ENCODE measurements at places on chromosomes 2 and 18.

GRCh38 chr18:36522509-36522908 lies 225.0 kb downstream of the FHOD3 start:
- no peak for DNase-seq

- no peak for DNase-seq
Measured at GRCh38 chr2:144079803-144080202, 440.1 kb downstream of the ZEB2 start.

DNA sequence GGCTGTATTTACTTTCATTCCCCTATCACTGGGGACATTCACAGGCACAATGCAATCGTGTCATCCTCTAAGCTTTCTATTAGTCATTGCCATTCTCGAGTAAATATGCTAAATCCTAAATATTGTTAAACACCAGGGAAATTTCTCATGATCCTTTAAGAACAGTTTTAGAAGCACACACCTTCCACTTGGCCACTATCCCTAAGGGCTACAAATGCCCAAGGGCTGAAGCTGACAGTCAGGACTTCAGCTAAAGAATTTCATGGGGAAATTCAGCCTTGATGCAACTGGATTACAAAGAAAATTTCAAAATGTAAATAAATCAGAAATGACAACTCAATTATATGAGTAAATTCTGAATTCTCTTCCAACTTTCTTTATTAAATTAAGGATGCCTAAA lies 163.1 kb upstream of the PID1 start:
- DNase-seq: no peak

DNA sequence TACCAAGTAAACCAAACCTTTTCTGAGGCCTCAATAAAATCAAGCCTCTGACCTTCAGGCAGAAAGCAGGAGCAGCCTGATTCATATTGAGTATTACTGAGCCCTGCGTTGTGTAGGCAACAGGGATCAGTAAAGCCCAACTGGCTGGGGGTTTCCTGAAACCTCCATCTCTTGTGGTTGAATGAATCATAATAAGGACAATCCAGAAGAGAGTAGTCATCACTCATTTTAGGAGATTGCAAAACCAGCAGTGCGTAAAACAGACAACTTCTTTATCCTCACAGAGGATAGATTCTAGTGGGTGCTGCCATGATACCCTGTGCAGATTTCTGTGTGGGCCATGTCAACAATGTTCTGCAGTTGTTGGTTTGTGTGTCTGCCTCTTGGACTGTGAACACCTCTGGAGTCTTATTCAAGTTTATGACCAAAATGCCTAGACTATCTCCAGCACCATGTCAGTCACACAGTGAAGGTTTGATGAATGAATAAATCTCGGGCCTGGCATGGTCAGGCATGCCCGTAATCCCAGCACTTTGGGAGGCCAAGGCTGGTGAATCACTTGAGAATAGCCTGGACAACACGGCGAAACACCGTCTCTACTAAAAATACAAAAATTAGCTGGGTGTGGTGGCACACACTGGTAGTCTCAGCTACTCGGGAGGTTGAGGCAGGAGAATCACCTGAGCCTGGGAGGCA lies 51.8 kb upstream of the RAB27B start:
- peak; percentile 81 for DNase-seq

DNA sequence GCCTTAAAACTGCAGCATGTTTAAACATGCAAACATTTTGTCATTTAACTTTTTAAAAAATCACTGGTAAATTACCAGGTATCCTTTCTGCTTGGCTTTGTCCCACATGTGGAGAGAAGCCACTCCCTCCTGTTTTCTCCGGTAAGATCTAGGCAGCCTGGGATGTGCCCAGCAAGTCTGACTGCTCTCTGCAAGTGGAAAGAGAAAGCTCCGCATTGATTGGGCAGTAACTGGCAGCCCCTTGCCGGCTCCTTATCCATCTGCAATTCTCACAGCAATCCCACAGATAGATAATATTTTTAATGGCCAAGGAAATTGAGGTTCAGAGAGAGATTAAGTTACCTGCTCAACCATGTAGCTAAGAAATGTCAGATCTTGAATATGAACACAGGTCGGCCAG lies 136.1 kb downstream of the TMEM200C start:
- DNase-seq: peak; percentile 3

DNA sequence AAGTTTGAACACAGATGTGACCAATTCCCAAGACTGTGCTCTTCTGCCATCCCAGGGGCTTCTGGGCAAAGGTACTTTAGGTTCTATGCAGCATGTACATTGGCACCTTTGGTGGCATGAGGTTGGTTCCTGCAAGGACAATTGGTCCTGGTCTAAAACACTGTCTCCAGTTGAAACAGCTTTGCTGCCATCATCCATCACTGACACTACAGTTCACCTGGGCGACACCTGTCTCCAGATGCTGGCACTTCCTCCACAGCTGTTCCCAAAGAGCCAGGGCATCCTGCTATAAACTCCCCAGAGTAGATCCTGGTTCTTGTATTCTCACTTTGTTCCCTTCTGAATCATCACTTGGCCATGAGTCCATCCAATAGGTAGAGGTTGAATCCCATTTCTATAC lies 60.6 kb downstream of the FHOD3 start:
- no peak for DNase-seq

GRCh38 chr2:116787848-116788247 lies 1026.6 kb upstream of the DDX18 start:
- DNase-seq: no peak

DNA sequence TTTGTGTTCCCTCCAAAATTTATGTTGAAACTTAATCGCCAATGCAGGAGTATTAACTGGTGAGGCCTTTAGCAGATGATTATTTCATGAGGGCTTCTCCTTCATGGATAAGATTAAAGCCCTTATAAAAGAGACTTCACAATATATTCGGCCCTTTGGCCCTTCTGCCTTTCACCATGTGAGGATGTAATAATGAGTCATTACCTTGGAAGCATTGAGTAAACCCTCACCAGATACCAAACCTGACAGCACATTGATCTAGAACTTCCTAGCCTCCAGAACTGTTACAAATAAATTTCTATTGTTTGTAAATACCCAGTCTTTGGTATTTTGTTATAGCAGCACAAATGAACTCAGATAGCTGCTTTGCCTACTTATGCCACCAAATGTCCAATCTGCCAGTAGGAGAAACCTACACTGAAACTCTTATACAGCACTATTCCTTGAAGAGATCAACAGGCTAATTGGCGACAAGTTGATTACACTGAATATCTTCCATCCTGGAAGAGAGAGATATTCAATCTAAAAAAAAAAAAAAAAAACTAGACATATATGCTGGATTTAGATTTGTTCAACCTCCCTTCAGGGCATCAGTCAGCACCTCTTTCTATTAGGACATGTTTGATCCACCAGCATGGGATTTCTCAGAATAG lies 125.9 kb upstream of the COL5A2 start:
- DNase-seq: no peak

- DNase-seq: no peak
Measured at GRCh38 chr2:240947176-240947575, 41.0 kb downstream of the CROCC2 start.

GRCh38 chr18:267380-267687 lies 513 bp downstream of the THOC1 start:
- peak; percentile 35 for DNase-seq

- DNase-seq: no peak
Measured at GRCh38 chr18:28576941-28577340, 400.0 kb upstream of the CDH2 start.

DNA sequence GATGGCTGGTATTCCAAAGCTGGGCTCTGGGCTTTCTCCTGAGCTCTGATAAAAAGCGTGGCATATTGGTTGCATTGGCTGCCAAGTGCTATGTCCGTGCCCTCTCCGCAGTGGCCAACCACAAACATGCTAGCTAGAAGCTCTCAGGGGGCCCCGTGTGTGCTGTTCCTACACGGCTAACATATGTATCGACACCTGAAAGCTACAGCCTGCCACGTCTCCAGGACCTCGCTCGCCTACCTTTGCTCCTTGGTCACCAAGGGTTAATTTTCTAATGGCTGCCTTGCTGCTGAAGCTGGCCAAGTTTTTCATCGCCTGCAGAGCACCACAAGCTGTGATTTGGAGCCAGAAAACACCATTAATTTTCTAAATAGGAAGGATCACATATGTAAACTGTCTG lies 888.4 kb downstream of the BCL11A start:
- no peak for DNase-seq

GRCh38 chr18:79479761-79480161 lies 84.0 kb downstream of the NFATC1 start:
- no peak for DNase-seq

DNA sequence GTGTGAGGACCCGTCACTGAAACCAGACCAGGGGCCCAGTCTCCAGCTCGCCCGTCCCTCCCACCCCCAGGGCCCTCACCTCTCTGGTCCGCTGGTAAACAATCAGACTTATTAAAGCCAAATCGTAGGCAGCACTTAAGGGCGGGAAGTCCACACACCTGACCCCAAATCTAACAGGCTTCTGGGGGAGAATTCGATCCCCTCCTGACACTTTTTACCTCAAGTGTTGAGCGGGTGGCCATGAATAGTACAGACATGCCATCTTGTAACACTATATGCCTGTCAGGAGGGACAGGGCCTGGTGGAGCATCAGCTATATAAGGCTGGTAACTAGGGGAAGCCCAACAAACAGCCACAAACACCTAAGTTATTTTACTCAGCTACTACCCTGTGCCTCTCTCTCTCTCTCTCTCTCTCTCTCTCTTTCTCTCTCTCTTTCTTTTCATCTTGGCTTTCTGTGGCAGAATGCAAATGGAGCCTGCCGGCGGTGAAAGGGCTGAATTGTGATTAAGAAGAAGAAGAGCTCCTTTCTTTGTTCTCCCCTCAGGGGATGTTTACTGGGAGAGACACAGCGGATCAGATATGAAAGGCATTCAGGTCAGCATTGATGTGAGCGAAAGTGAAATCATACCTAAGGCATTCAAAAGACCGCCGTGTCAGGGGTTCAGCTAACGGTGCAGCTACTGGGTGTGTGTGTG lies 9.5 kb downstream of the ZEB2 start:
- no peak for DNase-seq

- DNase-seq: no peak
Measured at GRCh38 chr2:9653485-9654271, 22.9 kb upstream of the YWHAQ start.

DNA sequence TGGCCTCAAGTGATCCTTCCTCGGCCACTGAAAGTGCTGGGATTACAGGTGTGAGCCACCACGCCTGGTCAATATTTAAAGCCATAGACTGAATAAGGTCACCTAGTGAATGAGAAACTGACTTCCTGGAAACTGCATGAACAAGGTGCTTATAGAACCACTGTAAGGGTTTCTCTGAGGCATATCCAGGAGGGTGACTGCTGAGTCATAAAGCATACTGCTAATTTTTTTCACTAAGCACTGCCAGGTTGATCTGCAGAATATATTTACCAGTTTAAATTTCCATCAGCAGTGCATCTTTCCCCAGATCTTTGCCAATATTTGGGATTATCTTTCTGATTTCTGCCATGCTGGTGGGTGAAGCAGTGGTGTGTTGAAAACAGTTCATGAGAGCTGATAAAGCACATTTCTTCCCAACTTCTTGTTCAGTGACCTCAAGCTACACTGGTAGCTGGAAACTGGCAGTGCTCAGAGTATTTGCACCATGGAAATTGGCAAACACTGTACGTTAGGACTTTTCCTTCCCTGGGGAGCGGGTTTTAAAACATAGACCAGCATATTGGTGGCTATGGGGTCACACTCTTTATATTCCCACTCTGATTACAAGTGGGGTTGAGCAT lies 4.2 kb upstream of the CLIP4 start:
- DNase-seq: peak; percentile 69

- no peak for DNase-seq
Measured at GRCh38 chr2:173690349-173690748, 274.8 kb downstream of the SP3 start.

DNA sequence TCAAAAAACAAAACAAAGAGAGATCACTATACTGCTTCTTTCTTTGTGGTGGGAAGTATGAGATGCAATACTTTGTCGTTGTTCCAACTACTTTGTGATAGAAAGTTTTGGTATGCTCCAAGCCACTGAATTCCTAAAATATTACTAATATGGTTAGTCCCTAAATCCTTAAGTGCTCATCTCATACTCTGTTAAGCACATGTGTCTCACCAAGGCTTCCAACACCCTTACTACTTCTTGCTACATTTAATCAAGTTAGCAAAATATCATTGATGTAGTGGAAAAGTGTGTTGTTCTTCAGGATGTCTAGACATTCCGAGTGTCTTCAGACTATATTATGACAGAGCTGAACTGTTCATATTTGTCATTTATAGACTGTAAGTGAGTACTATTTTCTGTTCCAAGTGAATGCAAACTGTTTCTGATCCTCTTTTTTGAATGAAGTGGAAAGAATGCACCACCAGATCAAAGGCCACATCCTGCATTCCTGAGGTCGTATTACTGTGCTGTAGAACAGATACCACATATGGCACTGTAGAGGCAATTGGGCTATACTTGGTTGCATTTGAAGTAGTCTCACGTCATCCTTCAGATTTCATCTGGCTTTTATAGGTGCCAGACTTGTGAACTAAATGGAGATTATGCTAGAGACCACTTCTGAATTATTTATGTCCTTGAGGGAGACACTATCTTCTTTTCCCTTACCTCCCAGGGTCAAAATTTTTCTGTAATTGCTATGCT lies 298.4 kb upstream of the ZNF521 start:
- DNase-seq: peak; percentile 74

DNA sequence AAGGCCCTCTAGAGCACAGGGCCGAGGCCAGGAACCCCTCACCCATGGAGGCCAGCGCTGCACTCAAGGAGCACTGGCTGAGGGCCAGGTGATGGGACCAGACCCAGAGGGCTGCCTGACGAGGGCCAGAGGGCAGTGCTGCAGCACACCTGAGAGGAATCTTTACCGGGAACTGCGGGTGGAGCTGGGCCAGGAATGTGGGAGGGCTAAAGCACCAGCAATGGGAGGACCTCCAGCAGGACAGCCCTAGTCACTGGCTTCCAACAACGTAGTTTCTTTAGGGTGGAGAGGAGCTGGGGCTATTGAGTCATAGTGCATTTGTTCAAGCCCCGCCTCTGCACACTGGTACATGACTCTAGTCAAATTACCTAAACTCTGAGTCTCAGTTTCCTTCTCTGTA lies 143.4 kb downstream of the TMEM17 start:
- peak; percentile 75 for DNase-seq
